ENCODE measurements at places on chromosomes 7 and 10.

DNA sequence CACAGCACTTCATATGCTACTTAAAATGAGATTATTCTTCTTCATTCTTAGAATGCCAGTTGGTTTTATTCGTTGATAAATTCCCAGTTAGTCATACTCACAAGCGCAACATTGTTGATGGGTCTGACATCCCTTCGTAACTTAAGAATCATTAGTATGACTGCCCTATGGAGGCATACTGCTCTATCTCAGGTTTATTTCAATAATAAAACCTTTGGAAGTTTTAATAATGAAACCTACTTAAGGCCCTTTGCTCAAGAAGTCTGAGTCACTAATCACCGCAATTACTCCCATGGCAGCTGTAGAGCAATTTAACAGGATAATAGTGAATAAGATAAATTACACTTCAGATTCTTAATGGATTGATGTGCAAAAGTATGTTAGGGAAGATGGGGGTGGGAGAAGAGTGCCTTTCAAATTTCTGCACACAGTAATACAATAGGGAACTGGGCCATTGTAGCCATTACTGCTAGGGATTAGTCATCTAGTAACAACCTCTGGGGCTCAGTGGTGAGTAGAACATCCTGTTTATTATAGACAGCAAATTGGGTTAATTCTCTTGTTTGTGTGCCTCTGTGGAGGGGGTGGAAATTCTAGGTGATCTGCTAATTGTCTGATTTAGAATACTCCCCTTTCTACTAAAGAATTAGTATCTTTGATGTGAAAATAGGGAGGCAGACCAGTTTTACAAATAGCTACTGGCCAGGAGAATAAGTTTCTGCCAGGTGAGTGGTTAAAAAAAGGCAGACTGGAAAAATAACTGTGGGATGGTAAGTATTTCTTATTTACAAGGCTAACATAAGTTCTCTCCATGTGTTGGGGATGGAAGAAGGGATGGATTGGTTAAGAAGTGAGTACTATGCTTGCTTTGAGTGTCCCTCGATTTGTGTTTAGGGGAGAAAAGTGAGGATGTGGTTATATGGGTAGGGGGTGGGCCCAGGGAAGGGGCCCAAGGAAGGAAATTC, 74.5 kb upstream of the VKORC1L1 start:
- DNase-seq: peak; percentile 64

GRCh38 chr10:71431239-71432100, 34.8 kb downstream of the CDH23 start:
- DNase-seq: no peak

DNA sequence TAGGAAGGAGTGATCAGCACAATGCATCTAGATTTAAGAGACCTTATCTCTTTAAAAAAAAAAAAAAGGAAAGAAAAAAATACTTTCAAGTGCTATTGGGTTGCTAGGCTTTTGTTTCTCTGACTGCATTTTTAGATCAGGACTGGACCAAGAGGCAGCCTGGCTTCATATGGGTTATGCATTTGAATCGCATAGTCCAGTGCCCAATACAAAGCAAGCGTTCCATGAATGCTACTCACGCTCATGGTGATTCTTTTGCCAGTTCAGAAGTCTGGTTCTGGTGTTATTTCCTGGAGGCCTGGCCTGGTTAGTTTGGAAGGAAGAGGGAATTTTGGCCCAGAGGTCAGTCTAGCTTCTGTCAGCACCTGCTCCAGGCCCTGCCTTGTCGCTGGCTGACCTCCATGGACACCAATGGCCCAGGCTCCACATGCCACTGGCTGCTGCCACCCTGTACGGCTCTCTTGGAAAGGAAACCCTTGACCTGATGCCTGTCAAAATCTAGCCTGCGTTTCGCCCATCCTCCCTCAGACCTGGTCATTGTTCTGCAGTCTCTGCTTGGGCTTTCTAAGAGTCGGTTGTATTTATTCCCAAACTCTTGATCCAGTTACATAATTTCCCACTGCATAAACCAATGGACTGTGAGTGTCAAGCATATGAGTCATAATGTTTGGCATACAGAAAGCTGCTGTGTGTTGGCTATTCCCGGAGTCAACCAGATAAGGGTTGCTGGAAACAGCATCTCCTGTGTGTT, 74.3 kb upstream of the MKX start:
- peak; percentile 19 for DNase-seq

GRCh38 chr10:49347827-49348226, 48.1 kb downstream of the DRGX start:
- DNase-seq: no peak

GRCh38 chr7:66413379-66414114, 208.4 kb downstream of the TPST1 start:
- DNase-seq: peak; percentile 84

DNA sequence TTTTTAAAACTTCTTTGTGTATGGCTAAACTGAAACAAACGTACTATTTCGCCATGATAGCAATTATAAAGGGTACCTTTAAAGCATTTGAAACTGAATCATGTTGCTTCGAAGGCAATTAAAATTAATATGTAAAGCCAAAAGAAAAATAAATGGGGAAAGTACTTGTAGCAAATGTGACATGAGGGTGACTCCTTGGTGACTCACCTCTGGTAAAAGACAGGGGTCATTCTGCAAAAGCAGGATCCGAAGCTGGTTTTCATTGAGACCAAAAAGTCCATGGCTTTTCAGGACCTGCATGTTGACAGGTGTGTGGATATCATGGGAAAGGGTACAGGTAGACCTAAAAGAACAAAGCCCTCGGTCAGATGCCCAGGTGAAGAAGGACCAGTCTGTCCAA, 1.5 kb downstream of the ZC3HAV1L start:
- DNase-seq: no peak

GRCh38 chr10:122407375-122408125, 33.0 kb downstream of the PLEKHA1 start:
- peak; percentile 8 for DNase-seq

DNA sequence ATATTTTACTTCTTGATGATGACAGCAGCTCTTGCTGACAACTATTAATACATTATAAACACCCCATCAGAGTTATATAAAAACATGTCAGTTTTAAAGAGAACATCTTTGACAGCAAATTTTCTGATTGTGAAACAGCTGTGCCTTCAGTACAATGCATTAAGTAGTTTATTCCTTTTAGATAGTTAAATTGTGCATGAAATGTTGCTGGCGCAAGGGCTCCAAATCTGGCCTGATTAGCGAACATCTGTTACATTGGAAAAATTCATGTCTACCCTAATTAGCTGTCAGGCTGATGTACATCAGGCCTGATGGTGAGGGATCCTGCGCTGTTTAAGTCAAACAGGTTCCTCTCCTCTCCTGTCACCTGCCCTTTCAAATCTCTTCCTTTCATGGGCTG, 171.9 kb upstream of the SP8 start:
- no peak for DNase-seq
